ENCODE measurements at places on chromosomes 12 and 14.

GRCh38 chr12:124917135-124917840 lies 2.8 kb upstream of the UBC start:
- peak; percentile 98 for DNase-seq

- no peak for DNase-seq
Observed at GRCh38 chr12:54383041-54383609, 1.4 kb downstream of the ZNF385A start.

GRCh38 chr12:126480451-126480850 lies 1415.2 kb downstream of the AACS start:
- DNase-seq: peak; percentile 47

DNA sequence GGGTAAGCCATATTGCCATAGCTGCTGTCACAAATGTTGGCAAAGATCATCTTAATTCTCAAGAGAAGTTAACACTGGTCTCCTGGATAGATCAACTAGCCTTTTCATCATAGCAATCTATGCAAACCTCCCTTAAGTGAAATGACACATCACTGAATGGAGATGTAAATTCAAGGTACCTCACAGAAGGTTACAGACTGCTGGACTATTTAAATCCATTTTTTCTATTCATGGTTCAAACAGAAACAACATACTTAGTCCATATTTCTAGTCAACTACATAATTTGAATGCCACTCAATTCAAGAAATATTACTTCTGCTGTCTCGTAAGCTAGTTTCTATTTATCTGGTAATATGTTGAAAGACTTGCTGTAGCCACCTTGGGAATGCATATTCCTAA lies 748.3 kb downstream of the C12orf50 start:
- DNase-seq: no peak

DNA sequence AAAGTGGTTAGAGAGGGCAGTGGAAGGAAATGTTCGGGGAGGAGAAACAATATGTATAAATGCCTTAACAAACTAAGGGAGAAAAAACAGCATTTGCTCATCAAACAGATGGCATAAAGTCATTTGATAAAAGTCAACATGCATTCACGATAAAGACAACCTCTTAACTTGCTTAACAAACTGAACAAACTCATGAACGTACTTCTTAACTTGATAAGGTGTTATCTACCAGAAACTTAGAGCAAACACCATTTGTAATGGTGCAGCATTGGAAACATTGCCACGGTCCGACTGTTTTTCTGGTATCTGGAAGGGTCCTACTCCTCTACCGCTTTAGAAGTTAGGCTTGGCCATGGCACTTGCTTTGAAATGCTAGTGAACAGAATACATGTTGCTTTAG lies 4.2 kb upstream of the RPS6KL1 start:
- DNase-seq: no peak

DNA sequence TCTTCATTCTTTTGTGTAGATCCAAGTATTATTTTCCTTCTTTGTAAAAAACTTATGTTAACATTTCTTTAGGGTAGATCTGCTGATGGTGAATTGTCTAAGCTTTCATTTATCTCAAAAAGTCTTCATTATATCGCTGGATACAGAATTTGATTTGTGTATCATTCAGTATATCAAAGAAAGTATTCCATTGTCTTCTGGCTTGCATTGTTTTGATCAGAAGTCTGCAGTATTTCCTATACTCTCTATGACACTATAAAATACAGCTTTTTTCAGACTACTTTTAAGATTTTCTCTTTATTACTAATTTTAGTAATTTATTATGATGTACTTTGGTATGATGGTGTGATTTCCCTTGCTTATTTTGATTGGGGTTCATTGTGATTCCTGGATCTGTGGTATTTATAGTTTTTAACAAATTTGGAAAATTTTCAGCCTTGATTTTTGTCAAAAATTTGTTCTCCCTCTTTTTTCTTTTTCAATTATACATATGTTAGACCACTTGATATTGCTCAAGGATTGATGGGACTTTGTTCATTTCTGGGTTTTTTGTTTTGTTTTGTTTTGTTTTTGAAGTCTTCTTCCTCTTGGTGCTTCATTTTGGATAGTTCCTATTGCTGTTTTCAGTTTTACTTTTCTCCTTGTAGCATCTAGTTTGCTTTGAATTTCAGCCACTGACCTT lies 176.5 kb downstream of the ZFP36L1 start:
- no peak for DNase-seq

GRCh38 chr12:131093604-131093955 lies 139.9 kb downstream of the ADGRD1 start:
- DNase-seq: no peak

GRCh38 chr12:94841177-94841576 lies 162.3 kb downstream of the NDUFA12 start:
- DNase-seq: no peak

- DNase-seq: no peak
Observed at GRCh38 chr12:125892276-125892675, 827.0 kb downstream of the AACS start.

GRCh38 chr12:110183386-110183785 lies 59.2 kb downstream of the IFT81 start:
- DNase-seq: no peak

- DNase-seq: no peak
Observed at GRCh38 chr12:94172031-94172430, 23.7 kb downstream of the PLXNC1 start.

DNA sequence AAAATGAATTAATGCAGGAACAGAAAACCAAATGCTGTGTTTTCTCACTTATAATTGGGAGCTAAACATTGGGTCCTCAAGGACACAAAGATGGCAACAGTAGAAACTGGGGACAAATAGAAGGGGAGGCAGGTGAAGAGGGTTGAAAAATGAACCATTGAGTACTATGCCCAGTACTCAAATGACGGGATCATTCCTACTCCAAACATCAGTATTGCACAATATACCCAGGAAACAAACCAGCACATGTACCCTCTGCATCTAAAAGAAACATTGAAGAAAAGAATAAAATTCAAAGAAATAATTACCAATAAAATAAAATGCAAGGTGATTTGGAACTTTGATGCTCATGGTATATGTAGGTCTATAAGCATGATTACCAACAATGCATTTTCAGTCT lies 110.8 kb downstream of the LMO3 start:
- DNase-seq: no peak

- DNase-seq: no peak
Observed at GRCh38 chr12:111401167-111401605, 4.5 kb upstream of the SH2B3 start.

DNA sequence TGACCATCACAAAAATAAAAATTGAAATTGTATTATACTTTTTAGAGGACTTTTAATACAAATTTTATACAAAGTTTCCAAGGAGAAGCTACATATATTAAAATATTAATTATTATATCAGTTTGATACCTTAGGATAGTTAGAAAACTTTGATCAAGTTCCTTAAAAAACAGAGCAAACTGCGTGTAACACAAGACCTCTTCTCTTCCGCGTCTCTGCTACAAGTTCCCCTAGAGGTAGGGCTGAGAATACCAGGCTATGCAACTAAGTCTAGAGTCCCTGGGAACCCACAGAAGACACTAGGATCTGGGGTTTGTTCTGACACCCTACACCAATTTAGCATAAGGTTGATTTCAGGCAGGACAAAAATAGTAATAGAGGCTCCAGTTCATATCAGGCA lies 319.0 kb downstream of the FOXG1 start:
- DNase-seq: peak; percentile 2

- DNase-seq: no peak
Observed at GRCh38 chr12:39459027-39459434, 16.1 kb upstream of the KIF21A start.

Data from NT2/D1 (cell line).